ENCODE measurements at places on chromosomes 6 and 20.

DNA sequence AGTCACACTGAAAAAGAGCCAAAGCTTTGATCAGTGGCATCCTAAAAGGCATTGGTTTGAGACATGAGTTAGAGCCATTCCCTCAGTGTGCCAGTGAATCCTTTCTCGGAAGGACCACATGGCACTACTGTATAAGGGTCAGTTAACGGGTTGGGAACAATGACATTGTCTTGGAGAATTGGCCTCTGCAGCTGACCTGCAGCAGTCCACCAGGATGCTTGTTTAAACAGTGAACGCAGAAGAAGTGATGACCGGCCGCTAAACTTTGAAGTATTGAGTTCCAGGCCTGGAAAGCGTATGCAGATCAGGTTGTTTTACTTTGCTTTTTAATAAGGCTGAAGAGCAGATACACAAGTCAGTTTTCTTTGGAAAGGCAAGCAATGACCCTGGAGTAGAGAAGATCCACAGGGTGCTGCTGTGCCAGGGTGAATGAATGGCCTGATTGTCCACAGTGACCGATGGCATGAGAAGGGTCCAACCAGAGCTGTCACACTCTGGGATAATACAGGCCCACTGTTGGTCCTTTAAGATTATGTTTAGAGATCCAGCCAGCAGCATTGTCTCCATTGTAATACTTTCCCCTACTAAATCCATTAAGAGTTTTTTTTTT is 57.8 kb downstream of the GMPR start:
- no peak for DNase-seq

DNA sequence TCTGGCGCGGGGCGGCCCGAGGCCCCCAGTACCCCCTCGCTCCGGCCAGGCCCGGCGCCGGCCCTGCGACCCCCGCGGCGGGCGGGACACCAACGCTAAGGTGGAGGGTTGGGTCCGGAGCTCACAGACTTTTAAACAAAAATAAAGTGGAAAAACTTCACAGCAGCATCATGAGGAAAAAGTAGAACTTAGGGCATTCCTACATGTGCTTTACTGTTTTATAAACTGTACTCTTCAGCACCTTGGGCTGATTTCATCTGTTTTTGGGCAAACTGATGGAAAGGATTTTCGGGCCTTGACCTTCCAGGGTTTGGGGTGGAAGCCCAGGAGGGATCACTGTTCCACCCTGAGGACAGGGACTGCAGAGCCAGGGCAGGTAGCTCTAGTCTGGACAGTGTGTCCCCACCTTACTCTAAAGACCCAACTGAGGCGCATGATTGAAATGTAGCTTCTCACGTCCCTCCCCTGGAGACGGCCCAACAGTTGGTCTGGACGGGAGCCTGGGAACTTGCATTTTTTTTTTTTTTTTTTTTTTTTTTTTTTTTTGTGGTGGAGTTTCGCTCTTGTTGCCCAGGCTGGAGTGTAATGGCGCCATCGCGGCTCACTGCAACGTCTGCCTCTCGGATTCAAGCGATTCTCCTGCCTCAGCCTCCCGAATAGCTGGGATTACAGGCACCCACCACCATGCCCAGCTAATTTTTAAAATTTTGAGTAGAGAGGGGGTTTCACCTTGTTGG is 740 bp downstream of the NELFCD start:
- DNase-seq = no peak

- no peak for DNase-seq
Measured at GRCh38 chr6:36120539-36120938, 9.8 kb upstream of the MAPK13 start.

DNA sequence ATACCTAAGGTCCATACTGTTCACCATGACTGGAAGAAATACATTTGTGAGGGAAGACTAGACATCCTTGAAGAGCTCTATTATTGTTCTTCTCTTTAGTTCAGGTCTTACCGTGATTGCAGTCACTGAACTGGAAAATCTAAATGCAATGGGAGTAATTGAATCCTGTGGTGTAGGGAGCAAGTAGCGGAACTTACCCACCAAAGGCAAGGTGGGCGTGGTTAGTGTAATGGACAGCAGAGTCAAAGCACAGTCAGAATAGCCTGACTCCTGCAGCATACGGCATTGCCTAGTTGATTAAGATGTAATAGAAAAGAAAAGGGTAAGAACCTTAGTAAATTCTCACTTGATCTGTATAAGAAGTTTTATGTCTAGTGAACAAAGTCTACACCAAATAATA is 679.7 kb upstream of the EPHA7 start:
- DNase-seq = no peak

DNA sequence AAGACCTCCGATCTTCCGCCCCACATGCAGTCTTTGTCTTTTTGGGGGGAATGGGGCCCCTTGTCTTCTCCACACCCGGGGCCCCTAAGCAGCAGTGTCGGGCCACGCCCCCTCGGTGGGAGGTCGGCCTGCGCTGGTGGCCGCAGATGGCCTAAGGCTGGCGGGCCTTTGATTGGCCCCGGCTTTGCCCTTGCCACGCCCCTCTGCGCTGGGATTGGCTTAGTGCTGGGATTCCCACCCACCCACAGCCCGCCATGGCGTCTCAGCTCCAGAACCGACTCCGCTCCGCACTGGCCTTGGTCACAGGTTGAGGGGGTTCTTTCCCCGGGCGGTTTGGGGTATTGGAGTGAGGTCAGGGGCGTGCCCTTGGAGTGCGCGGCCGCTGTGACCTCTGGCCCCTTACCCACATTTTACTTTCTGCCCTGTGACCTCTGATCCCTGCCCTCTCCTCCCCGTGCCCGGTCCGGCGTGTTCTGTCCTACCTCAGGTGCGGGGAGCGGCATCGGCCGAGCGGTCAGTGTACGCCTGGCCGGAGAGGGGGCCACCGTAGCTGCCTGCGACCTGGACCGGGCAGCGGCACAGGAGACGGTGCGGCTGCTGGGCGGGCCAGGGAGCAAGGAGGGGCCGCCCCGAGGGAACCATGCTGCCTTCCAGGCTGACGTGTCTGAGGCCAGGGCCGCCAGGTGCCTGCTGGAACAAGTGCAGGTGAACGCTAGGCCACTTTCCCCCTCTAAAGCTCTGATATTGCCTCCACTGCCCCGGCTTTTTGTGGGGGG is at the start of gene HSD17B8:
Gene HSD17B8, plus strand, starts transcription at position 241 of the 776 bp plus-strand sequence. Its CDS starts 14 bp downstream, at position 255.
- peak; percentile 90 for DNase-seq

DNA sequence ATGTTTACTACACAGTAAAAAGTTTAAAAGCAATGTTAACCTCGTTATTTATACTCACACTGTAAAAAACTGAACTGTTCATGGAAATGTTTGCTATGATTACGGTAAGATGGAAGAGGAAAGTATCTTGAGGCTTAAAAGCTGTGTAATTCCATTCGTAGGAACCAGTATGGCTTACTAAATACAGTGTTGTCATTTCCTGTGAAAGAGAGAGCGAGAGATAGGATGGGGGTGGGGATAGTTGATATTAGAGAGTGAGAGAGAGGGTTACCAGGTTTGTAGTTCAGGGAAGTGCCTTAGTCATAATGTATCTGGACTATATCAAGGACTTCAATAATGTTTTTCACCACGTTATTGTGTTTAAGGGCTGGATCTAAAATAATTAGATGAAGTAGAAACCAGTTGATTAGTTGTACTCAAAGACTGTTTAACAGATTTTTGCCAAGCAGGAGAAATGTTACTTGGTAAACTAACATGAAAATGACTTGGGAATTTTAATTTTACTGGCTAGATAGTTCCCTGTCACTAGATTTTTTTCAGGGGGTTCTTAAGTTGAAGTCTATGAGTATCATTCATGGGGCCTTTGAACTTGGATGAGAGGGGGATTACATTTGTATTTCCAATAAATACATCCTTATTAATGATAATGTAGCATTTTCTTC is 30.4 kb downstream of the AFDN start:
- no peak for DNase-seq

GRCh38 chr6:26327450-26328264 is 37.3 kb upstream of the BTN3A2 start:
- no peak for DNase-seq

DNA sequence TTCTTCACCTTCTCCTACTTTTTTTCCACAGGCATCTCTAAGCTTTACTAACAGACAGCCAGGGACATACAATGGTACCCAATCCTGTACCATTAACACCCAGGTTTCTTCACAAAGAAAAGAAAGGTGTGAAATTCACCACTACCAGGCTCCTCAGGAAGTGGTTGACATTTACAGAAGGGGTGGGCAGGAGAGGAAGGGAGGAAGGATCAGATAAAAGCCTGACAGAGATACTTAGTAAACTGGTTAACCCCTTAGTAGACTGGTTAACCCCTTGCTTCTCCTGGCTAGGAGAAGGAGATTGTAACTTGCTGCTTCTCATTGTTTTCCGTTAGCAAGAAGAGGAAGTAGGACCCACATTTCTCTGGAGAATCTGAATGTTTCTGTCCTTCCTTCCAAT is 7.2 kb downstream of the SAMD3 start:
- peak; percentile 4 for DNase-seq

DNA sequence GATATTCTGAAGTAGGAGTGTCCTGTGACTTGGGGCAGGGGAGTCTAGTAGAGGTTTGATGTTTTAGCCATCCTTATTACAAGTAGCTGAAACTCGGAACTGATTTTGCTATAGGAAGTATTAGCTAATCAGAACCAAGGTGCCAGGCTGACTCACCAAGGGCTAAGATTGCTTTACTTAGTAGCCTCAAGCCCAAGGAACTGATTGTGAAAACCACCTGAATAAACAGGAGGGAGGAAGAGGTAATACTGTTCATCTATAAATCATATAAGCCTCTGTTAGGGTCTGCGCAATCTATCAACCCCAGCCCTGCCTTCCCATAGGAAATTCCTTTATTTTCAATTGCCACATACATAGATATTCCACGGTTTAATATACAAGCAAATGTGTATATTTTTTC is 54.4 kb downstream of the GNAS start:
- DNase-seq = no peak

- no peak for DNase-seq
Measured at GRCh38 chr6:109002882-109003281, 91.8 kb downstream of the SESN1 start.

DNA sequence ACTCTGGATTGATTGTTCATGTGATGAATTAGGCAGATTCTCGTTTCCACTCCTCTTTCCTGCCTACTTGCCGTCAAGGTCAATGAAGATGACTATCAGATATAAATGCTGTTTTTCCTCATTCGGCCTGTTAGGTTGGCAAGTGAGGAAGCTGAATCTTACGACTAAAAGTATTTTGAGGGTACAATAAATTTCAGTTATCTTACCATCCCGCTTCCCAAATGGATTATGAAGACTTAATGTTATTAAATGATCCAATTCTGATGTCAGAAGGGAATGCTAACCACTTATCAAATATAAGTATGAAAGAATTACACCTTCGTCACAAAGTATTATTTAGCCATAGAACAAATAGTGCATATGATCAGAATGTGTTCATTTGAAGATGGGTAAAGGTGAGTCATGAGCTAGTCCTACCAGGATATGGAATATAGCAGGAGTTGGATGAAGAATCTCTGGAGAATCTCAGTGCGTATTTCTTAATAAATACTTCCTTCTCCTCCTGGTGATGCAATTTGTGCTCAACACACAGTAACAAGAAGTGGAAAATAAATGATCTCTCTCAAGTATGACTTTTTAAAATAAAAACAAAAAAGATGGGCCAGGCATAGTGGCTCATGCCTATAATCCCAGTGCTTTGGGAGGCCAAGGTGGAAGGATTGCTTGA is 4.6 kb downstream of the GPLD1 start:
- DNase-seq = no peak

- no peak for DNase-seq
Measured at GRCh38 chr6:111592726-111593511, 12.8 kb downstream of the TRAF3IP2 start.

GRCh38 chr6:45094831-45095230 is 233.3 kb upstream of the RUNX2 start:
- DNase-seq = no peak

DNA sequence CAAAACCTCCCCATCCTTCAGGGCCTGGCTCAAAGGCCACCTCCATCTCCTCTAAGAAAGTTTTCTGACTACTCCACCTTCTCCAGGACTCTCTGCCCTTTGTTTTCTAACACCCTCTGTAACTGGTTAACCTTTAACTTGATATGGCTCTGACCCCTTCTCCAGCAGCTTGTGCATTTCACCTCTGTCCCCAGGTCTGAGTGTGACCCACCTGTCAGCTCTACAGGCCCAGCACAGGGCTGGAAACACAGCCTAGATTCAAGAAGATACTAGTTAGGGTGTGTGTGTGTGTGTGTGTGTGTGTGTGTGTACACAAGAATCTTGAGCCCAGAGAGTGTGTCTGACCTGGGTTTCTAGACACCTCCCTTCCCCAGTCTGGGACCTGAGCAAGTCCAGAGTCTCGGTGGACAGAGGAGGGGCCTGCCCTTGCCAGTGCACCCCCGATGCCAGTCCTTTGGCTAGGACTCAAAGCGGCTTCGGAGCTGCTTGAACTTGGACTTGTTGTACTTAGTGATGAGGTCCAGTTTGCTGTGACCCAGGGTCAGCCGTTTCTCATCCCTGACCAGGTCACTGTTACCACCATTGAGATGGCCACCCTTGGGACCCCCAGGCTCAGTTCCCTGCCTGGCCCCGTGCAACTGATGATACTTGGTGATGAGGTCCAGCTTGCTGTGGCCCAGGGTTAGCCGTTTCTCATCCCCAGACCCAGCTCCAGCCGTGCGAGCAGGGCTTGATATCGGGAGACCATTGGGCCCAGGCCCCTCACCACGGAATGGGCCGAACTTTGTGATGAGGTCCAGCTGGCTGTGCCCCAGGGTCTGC is 1.7 kb upstream of the EIF6 start:
- no peak for DNase-seq

DNA sequence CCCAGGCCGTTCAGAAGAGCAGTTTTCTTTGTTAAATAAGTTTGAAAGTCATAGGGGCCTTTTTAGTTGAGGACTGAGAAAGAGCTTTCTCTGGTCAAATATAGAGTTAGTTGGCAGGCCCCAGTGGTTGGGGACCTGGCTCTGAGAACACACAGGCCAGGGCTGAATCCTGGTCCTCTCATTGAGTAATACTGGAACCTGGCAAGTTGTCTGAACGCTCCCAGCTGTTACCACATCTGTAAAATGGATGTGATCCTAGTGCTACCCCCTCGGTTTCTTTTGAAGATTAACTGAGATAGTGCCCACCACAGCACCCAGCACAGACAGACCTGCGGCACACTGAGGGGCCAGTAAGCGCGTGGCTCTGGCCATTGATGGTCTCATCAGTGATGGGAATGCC is 215.5 kb downstream of the ZDHHC14 start:
- no peak for DNase-seq

DNA sequence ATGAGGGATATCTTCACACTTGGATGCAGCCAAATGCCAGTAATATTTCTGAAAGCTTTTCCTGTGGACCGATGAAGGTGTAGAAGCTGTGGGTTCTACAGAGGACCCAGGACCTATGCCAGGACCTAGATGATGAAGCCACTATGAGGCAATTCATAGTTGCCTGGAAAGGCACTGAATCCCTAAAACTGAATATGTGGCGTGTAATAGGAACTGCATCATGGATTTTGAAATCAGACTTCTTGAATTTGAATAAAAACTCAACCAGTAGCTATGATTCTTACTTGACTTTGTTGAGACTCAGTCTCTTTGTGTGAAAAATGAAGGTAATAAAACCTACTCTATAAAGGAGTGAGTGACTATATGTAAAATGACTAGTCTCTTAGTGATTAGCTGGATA is 89.9 kb upstream of the SGK1 start:
- no peak for DNase-seq

Data from GM18507 (cell line).